Kidney capillary endothelial cell (primary cell): ENCODE measurements at places on chromosomes 2 and 18.

GRCh38 chr18:70190529-70190928, 15.0 kb downstream of the RTTN start:
- DNase-seq, result peak; percentile 7

- no peak for DNase-seq
Observed at GRCh38 chr18:79585395-79586370, 93.9 kb upstream of the CTDP1 start.

DNA sequence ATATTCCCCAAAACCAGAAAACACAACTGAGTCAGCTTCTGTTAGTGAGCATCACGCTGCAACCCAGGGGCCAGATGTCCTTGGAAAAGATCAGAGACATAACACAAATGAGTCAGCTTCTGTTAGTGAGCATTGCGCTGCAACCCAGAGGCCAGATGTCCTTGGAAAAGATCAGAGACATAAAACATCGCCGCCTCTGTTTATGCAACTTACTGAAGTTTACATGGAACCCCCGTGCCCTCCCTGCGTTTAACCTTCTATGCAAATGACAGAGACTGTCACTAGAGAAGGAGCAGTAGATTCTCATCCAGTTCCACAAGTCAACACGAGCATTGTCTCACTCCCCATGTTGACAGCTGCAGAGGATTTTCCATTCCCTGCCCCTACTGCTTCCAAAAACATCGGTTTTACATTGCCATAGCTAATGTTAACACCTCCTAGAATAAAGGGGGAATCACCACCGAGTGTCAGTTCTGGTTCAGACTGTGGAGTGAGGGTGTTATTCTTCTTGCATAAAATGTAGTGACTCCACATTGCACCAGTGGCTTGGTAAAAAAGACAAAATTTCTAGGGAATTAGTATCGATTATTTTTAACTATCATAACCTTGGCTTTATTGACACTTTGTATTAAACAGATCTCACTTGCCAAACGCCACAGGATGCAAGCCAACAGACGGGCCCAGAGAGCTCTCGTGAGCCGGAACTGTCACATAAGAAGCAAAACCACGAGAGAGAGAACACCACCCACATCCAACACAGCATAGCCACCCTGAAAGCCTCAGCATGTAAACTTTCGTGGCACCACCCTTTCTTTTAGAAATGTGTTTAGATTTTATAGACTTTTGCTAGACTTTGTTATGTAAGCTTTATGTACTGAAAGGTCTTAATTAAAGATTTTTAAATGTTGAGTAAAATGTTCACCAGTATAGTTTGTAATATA, 87.7 kb downstream of the SH3YL1 start:
- no peak for DNase-seq

GRCh38 chr2:26904839-26905238, 56.9 kb downstream of the DPYSL5 start:
- DNase-seq, result no peak

- no peak for DNase-seq
Observed at GRCh38 chr2:62450716-62451191, 55.2 kb downstream of the TMEM17 start.
